IPS-NIHi11 (cell line): ENCODE measurements at places on chromosomes 2 and 18.
A peak's percentile ranks its signal among the peaks of the same experiment; 100 is the strongest.

DNA sequence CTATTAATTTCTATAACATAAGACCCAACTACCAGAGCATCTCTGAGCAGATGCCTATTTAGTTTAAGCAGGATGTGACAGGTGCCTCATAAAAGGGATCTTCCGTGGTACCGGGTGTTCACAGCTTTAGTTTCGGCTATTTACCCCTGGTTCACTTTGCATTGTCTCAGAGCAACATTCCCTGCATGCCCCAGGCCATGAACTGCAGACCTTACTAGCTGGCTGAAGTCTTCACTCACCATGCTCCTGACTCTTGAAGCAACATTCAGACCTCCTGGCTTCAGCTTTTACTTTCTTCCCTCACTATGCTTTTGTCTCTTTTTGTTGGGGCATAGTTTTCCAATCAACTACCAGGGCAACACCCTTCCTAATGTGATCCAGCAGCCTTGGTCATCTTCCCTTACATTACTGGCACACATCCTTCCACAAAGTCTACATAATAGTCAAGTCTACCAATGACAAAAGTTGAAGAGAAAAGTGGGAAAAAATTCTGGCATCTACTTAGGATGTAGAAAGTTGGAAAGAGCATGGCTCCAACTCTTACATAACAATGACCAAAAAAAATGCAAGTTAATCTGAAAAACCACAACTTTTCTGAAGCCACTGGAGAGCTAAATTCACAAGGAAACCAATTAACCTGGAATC, 99.2 kb downstream of the SESTD1 start:
- DNase-seq: peak; percentile 8

DNA sequence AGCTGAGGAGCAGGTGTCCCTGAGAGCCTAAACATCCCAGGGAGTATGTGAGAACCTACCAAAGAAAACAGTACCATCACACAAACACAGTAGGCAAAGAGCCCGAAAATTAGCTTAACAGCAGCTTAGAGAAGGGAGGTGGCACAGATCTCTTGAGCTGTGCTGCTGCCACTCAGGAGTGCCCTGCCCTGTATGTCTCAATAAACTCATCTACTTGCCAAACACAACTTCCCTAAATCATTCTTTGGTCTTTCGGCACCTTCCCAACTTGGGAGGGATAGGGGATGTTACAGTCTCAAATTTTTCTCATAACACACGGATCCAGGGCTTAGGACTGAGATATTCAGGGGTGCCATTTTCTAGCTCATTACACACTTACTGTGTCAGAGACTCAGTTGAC, 45.3 kb upstream of the C1D start:
- no peak for DNase-seq

- no peak for DNase-seq
Measured at GRCh38 chr18:11955239-11956029, 25.9 kb upstream of the IMPA2 start.

DNA sequence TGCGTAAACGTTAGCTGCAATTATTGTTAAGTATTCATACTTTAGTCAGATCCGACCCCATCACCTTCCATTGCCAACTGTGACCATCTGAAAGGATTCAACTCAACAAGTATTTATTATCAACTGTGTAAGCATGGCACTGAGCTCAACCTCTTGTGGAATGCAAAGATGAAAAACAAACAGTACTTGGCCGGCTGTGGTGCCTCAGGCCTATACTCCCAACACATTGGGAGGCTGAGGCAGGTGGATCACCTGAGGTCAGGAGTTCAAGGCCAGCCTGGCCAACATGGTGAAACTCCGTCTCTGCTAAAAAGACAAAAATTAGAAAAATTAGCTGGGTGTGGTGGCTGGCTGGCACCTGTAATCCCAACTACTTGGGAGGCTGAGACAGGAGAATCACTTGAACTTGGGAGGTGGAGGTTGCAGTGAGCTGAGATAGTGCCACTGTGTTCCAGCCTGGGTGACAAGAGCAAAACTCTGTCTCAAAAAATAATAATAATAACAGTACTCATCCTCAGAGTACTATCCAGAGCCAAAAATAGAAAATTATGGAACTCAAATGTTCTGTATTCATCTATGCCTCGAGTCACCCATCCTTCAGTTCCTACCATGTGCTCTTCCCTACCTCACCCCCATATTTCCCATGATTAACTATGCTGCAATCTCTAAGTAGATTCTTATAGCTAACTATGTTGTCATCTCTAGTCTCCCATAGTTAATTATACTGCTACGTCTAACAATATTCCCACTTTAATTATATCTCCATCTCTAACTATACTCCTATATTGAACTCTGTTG, 8.6 kb upstream of the MREG start:
- DNase-seq: no peak

- DNase-seq: no peak
Measured at GRCh38 chr2:173734797-173735196, 230.4 kb downstream of the SP3 start.

GRCh38 chr2:78992451-78992806, 33.1 kb upstream of the REG3G start:
- DNase-seq: peak; percentile 76

- no peak for DNase-seq
Measured at GRCh38 chr2:136386046-136386445, 268.1 kb upstream of the CXCR4 start.

DNA sequence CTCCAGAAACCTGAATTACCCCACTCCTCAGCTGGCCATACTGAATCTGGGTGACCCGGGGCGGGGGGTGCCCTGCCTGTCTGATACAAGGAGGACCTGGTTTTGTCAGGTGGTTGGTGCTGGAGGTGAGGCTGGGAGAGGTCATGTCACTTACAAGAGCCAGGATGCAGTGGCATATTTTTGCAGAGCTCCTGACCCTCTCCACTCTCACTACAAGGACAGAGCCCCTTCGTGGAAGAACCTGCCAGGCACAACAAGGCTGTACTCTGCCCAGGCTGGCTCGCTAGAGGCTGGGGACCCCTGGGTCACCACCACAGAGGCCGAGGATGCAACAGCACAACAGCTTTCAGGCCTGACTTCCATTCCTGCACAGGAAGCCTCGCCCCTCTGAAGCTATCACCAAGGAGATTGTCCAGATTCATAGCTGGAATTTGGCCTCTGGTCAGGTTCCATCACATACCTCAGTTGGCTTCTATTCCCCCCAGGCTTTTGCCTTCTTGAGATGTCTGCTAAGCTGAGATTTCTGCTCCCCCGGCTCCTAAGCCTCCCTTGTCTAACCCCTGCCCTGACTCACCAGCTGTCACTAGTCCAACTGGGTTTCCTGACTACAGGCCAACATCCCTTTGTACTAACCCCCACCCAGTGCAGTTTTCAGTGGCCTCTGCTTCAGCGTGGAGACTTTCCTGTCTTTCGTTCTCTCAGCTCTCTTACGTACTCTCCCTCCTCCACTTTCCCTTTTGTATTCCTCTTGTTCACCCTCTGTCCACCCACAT, 132.5 kb upstream of the EPAS1 start:
- DNase-seq: no peak

DNA sequence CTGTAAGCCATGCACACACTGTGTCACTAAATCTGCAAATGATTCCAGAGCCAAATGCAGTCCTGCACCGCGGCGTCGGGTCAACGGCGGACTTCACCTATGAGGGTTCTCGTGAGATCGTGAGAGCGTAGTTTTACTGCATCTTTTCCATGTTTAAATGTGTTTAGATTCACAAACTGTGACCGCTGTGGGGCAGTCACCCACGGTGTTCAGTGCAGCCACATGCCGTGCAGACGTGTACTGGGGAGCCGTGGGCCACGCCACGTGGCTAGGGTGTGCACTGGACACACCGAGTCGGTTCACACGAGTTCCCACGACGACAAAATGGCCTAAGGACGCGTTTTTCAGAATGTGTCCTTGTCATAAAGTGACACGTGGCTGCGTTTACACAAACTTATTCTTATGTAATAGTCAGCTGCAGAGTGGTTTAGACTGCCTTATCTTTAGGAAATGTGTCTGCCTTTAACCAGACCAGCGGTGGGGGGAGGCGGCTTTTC, 34.1 kb downstream of the NFATC1 start:
- no peak for DNase-seq

DNA sequence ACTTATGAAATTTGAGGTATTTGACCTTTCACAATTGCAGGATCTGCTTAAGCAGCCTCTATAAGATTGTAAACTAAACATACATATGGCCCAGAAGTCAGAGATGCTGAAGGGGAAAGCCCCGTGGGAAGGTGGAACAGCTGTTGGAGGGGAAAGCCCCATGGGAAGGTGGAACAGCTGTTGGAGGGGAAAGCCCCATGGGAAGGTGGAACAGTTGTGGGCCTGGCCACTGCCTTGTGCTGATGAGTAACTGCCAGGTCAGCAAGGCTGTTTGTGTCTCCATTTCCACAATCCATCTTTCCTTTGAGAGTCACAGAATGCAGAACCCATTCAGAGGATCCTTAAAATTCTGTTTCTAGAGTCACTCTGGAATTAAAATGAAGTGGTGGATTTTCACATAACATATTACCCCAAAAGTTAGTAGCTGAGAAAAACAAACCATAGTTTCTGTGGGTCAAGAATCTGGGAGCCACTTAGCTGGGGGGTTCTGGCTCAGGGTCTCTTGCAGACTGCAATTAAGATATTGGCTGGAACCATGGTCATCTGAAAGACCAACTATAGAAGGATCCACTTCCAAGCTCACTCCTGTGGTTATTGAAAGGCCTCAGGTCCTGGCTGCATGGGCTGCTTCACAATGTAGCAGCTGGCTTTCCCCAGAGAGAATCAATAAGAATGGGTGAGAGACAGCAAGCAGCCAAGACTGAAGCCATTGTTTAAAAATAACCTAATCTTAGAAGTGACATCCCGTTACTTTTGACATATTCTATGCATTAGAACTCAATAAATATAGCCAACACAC, 86.6 kb upstream of the CAVIN2 start:
- DNase-seq: no peak

GRCh38 chr2:5042666-5043440, 649.3 kb upstream of the SOX11 start:
- DNase-seq: no peak

- DNase-seq: no peak
Measured at GRCh38 chr2:14480120-14480519, 152.4 kb upstream of the LRATD1 start.

GRCh38 chr2:104047516-104047915, 806.4 kb upstream of the POU3F3 start:
- no peak for DNase-seq

DNA sequence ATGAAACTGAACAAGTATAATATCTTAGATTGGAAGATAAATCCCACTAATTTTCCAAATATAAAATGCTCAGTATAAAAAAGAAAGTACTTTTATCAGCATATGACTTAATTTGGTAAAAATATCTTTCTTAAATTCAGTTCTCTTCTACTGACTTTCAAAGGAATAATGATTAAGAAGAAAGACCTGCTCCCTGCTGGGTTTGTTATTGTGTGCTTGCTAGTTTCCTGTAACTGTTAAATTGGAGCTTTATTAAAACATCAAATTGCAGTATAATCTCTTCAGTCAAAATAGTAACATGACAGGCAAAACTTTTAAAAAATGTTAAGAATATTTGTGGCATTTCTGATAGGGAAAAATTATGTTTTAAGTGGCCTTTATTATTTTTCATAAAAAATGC, 1317.4 kb upstream of the CDH2 start:
- no peak for DNase-seq

- DNase-seq: no peak
Measured at GRCh38 chr2:26245810-26246209, 1.1 kb downstream of the HADHB start.

DNA sequence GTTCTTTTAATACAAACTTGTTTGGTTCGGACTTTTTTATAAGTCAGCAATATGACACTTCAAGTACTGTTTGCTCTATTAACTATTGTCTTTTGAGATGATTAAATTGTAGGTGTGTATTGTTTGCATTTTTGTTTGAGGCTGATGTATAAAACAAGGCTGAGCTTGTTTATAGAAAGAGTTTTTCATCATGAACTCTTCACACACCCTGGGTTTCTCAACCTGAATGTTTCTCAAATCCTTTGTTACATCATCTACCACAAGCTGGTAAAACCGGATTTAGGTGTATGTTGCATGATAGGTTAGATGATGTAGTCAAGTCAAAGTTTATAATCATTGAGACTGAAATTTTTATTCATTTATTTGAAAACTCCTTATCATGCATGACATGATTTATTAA, 335.2 kb upstream of the LRATD1 start:
- no peak for DNase-seq

- DNase-seq: no peak
Measured at GRCh38 chr2:43276266-43276941, 50.0 kb upstream of the ZFP36L2 start.

- DNase-seq: no peak
Measured at GRCh38 chr18:26978812-26979341, 113.4 kb upstream of the AQP4 start.

- DNase-seq: no peak
Measured at GRCh38 chr2:201855356-201855755, 49.0 kb downstream of the CDK15 start.

DNA sequence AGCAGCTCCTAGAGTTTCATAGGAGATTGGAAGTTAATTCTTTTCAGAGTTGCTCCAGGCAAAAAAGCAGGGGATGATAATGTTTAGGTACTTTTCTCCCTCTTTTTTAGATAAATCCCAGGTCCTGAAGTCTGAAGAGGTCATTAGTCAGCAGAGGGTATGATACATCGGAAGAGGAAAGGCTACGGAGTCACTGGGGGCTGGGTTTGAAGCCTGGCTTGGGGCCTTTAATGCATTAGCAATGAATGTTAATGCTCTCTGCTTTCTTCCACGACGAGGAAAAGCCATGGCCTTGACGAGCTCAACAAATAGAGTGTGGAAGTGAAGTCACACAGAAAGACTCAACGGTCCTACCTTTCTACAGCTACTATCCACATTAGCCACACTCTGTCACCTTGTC, 235.1 kb downstream of the NCKAP5 start:
- no peak for DNase-seq

DNA sequence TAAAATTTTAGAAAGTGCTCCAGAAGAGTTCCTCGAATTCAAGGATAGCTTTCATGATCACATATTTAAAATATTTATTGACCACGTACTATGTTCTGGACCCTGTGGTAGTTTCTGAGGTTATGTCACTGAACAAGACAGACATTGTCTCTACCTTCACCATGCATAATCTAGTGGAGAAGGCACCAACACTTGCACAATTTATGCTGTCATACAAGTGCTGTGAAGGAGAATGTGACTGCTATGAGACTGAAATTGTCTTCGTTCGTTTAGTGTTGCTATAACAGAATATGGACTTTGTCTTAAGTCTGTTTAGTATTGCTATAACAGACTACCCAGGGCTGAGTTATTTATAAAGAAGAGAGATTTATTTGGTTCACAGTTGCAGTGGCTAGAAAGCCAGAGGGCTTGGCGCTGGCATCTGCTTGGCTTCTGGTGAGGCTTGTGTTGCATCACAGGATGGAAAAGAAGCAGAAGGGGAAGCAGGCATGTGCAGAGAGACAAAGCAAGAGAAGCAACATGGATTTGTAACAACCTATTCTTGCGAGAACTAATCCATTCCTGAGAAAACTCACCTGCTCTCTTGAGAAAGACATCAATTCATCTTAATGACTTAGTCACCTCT, 50.0 kb upstream of the RFX8 start:
- DNase-seq: no peak
